ENCODE measurements at places on chromosomes 16 and 17.

GRCh38 chr16:1308036-1308976 is 1.1 kb upstream of the UBE2I start:
- no peak for DNase-seq

DNA sequence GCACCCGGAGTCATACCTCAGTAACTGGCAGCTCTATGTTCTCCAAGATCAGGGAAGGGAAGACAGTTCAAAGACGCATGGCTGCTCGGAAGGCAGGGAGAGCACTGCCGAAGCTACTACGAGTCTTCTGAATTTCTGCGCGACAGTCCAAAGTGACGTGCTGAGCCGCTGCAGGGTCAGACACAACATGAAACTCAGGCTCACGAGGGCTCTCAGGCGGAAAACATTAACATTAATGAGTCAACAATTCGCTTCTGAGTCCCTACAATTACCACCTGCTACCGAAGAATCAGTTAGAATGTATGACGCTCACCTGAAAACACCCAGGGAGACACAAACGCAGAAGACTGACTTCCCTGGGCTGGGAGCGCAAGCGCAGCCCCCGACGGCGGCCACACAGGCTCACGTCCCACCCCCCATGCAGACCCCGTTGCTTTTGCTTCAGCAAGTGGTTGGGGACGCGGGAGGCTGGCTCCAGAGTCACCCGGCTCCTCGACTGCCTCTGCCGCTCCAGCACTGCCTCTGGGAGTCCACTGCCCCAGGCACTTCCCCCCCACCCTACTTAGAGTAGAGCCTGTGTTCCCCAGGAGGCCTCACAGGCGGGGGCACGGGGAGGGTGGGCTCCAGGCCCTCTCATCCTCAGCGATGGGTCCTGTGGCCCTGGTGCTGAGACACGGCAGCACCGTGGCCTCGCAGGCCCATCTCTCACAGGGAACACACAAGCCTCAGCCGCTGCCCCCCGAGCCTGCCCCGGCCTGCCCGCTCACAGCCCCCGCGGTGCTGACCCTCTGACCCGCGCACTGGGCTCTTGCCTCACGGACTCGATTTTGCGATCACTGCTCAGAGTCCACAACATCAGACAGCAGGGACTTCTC is 38.9 kb downstream of the LMF1 start:
- DNase-seq: no peak

DNA sequence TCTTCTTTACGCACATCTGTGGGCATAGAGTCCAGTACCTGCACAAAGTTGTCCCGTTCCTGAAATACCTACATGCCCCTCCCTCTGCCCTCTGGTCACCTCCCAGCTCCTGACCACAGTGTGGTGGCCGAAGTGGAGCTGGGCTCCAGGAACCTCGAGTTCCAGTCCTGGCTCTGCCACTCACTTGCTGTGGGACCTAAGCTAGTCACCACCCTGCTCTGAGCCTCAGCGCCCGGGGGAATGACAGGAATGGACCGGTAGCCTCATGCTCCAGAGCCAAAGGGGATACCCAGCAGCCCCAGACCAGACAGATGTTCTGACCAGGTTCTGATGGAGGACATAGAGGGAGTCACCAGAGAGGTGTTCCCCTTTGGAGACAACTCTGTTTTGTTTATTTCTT is 26.7 kb upstream of the ITGA3 start:
- no peak for DNase-seq

DNA sequence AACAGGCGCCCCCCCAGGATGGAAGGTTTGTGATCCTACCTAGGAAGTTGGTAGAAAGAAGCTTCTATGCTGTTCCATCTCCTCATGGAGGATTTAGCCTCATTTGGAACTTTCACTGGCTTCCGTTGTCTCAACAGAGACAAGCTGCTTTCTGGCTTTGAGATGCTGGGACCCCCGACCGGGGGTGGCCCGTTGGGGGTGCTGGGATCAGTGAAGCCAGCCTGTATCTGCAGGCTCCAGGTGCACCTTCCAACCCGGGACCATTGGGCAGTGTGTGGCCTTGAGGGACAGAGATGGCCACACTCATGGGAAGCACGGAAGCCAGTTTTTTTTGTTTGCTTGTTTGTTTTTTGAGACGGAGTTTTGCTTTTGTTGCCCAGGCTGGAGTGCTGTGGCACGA is 15.4 kb downstream of the CIBAR2 start:
- DNase-seq: no peak

DNA sequence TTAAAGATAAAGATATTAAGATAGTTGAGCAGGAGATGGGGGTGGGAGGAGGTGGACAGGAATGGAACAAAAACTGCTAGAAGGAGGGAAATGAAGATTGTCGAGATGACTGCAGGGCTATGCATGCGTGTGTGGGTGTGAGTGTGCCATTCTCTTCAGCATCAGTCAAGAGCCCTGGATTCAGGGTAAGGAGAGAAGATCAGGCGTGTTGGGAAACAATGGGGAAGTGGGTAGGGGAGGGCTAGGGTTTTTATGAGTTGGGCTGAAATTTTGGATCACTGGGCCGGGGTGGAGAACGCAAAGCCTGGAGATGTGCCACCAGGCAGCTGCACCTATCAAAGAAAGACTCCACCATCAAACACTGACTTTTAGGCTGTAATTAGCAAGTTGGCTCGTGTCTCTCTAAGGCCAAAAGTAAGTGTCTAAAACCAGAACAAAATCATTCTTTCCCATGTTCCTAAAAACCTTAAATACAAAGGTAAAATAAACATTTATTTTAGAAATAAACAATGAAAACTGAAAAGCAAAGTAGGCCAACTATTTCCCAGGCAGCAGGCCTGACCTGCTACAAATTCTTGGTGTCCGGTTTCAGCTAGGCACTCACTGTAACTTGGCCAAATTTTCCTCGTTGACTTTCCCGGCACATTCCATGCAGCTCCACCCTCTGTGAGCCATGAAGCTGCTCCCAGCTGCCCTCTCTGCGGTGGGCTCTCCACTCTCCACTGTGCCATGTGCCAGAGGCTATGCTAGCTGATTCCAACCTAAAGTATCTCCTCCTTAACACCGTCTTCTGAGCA is 4.2 kb downstream of the CDRT4 start:
- DNase-seq: no peak

DNA sequence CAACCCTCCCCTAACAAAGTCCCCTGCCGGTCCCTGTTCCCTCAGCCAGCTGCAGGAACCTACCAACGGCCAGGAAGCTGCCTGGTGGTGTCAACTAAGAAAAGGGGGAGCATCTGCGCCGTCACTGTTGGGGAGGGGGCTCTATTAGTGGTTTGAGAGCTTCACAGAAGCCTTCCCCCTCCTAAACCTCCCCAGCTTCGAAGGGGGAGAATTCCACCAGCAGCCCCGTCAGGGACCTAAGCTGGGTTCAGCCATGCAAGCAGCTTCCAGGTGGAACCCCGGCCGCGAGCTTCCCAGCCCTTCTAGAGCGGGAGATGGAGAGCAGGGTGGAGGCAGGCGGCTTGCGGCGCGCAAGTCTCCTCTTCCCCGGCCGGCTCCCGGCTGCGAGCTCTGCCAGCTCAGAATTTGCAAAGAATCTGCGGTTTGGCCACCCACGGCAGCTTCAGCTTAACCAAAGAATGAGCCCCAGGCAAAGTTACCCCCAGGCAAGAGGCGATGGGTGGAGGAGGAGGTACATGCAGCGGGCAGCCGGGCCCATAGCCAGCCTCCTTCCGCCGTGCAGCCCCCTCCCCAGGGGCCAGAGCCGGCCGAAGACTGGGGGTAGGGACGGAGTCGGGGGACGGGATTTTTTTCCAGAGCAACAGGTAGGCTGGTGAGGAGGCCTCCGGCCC is 33.7 kb downstream of the DDX19A start:
- DNase-seq: no peak

GRCh38 chr16:52227851-52228250 is 319.1 kb downstream of the TOX3 start:
- no peak for DNase-seq

- DNase-seq: no peak
Observed at GRCh38 chr17:51703361-51704341, 443.3 kb downstream of the UTP18 start.

- no peak for DNase-seq
Observed at GRCh38 chr16:59886021-59886420, 1151.9 kb upstream of the GOT2 start.

GRCh38 chr17:38599398-38599856 is 6.3 kb downstream of the SRCIN1 start:
- DNase-seq: no peak

DNA sequence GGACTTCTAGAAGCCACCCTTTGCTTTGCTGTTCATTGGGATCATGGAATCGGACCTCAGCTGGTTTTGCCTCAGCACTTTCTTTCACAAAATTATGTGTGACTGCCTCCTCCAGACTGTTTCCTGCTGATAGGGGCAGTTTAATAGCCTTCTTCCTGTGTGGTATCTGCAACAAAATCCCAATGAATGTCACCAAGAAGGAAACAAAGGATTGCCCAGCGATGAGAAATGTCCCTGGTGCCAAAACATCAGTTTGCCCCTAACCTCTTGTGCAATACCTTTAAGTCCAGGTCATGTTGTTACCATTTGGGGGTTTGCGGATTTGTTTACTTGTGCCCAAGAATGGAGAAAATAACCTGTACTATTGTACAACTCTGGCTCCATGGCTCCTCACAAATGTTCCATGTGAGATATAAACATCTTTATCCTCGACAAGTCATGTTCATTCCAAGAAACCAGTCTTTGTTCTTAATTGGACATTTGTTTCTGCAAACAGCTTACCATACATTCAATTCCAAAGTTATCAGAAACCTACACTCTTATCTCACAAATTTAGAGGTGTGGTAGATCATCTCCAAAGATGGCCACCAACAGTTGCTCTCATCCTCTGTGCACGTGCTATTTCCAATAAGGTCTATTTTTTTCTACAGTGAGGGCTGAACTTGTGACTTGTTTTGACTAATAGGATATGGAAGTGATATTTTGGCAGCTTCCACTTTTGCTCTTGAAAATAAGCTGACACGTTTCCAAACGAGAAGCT is 14.8 kb downstream of the TAC4 start:
- no peak for DNase-seq

DNA sequence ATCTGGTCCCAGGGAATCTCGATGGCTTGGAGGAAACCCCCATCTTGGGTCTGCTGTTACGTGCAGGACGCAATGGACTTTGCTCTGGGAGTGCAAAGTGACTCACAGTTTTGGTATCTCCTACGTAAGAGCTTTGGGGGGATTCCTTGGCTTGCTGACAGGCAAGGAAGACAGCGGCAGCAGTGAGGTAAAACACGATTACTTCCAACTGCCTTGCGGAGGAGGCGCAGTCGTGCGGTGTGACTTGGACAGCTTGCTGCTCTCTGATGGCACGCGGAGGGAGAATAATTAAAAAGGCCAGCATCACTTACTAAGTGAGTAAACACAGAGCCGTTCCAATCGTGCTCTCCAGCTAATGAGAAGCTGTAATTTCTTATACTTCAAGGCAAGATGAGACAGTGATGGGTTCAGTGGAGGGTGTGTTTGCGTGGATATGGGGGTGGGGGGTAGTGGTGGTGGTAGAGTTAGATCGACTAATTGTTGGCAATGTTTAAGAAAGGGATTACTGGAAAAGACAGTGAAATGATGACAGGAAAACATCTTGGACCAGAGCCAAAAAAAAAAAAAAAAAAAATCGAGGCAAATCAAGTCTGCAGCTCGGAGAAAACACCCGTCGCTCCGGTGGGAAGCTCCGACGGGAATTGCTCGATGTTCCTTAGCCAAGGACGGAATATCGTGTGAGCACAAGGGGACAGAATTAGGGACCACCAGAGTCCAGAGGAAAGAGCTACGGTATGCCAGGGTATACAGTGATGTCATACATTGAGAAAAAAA is 184.8 kb upstream of the ZFHX3 start:
- DNase-seq: no peak

- no peak for DNase-seq
Observed at GRCh38 chr17:4947010-4947410, 1.3 kb downstream of the PFN1 start.

- DNase-seq: no peak
Observed at GRCh38 chr16:66400503-66401380, 26.4 kb upstream of the BEAN1 start.

- no peak for DNase-seq
Observed at GRCh38 chr17:45757431-45758218, 26.5 kb upstream of the CRHR1 start.

GRCh38 chr17:42517516-42517915 is 18.5 kb upstream of the NAGLU start:
- DNase-seq: peak; percentile 92

- DNase-seq: peak; percentile 54
Observed at GRCh38 chr17:61397086-61397842, 2.4 kb upstream of the TBX2 start.

GRCh38 chr16:31010585-31011325 is at the start of gene STX1B:
Gene STX1B, minus strand, starts transcription at chr16:31010638. Its CDS starts 242 bp downstream, at chr16:31010396.
- peak; percentile 89 for DNase-seq

DNA sequence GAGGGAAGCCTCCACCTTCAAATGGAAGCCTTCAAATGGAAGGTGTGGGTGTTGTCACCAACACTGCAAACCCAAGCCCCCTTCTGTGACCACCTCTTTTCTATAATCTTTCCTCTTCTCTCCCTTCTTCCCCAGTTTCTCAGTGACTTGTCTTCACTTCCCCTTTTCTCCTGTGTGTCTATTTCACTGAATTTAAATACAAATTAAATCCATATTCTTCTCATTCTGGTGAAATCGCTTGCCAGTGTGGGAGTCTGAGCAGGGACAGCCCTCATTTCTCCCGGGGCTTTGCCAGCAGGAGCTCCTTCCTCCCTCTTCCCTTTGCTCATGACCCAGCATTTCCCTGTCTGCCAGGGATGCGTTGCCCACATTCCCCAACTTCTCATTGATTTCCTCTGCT is 6.4 kb upstream of the ITGAX start:
- DNase-seq: no peak
